ENCODE measurements at places on chromosomes 16 and 17.

DNA sequence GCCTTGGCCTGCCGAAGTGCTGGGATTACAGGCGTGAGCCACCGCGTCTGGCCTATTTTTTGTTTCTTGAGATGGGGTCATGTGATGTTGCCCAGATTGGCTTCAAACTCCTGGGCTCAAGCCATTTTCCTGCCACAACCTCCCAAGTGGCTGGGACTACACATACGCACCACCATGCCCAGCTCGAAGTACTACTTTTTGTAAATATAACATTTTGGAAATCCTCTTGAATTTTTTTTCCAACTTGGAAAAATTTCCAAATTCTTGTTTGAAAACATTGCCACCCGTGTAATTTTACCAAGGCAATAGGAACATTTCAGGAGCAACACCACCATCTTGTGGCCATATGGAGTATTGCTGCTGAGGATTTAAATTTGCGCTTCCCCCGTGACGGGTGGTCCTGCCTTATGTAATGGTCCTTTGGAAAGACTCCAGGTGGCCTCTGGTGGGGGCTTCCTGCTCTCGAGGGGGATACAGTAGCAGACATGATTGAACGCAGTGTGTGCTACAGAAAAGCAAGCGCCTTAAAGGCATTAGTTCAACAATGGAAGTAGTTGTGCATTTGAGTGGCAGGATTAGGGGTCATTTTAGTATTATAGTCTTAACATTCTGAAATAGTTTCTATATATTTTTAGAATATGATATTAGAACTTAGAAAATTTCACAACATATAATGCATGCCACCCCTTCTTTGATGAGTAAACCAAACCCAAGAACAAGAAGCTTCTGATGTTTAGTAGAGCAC lies 8.0 kb downstream of the FLYWCH1 start:
- peak; percentile 51 for ATAC-seq

- ATAC-seq, result no peak
Observed at GRCh38 chr16:66871840-66872239, 8.5 kb upstream of the PDP2 start.

- ATAC-seq, result no peak
Observed at GRCh38 chr17:81228420-81228819, 5.7 kb upstream of the CEP131 start.

DNA sequence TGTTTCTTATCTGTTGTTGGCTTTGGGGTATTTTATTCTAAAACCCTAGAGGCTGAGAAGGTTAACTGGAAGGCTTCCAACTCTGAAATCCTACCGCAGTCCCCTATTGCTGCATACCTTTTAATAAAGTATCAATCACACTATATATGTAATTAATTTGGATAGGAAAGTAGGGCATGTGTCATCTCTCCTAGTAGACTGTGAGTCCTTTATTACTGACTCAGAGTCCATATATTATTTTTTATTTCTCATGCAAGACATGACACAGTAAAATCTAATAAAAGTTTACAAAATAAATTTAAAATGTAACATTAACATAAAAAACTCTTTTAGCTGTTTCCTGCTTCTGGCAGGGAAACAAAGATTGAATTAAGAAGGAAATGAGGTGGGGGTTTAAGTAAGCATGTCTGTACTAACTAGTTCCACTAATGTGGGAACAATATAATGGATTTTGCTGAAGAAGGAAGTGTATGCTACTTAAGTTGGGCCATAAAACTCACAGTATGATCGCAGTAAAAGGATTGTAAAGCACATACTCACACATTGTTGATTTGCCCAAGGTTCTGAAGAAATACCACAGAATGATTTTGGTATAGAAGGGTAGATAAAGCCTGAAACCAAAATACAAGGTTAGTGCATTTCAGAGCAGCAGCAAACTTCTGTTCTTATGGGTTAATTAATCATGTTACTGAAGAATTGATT lies 97.6 kb upstream of the HLF start:
- ATAC-seq, result no peak

- ATAC-seq, result no peak
Observed at GRCh38 chr17:36475346-36475970, 11.0 kb upstream of the ZNHIT3 start.

DNA sequence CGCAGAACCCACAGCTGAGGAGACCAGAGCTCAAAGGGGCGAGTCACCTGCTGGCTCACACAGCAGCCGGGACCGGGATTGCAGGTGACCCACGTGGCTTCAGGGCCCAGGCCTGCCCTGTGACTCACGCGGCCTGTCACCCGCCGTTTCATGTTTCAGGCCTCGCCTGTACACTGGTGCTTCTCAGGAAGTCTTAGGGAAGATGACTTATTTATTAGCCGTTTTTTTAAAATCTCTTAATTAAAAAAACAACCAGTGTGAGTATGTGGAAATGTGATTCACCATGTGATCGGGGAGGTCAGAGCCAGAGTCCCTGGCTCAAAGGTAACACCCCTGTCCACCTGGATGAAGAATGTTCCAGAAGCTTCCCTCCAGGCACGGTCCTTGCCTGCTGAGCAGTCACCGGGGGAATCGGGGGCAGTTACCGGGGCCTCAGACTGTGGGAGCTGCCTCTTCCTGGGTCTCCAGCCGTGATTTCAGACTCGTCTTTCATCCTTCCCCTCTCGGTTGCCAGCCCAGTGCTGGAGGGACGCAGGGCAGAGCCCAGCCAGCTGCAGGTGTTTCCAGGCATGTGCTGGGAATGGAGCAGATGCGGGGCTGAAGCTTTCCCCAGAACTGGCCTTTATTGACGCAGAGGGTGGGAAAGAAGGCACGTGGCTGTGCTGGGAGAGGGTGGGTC lies 49.3 kb downstream of the CMIP start:
- peak; percentile 99 for ATAC-seq

- ATAC-seq, result no peak
Observed at GRCh38 chr17:62761884-62762283, 46.2 kb downstream of the MARCHF10 start.

- ATAC-seq, result no peak
Observed at GRCh38 chr16:87657621-87658192, 55.4 kb downstream of the JPH3 start.
